Right ventricle myocardium inferior (tissue), 1 donor: ENCODE measurements at places on chromosomes 11 and 22.
A peak's percentile ranks its signal among the peaks of the same experiment; 100 is the strongest.

DNA sequence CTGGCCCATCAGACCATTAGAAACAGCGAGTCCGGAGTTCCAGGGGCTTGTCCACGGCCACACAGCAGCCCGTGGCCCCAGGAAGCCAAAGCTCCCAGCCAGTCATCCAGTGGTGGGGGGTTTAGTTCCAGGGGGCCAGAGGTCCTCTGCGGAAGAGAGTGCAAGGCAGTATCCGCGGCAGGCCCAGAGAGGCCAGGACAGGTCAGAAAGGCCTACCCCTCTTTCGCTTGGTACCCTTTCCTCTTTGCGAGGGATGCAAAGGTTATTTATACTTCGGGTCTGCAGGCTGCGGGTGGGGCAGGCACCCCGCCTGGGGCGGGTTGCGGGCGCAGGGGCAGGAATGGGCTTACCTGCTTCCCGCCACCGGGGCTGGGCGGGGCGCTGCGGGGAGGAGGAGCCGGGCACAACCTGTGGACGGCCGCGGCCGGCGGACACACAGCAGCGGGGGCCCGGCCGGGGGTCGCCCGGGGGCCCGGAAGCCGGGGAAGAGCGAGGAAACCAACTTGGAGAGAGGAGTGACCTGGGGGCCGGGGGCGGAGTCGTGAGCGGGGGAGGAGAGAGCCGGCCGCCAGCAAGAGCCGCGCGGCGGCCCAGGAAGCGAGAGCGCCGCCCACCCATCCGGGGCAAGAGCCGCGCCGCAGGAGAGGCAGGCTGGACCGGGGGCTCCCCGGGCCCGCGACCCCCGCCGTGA, at the start of gene SH3BP1:
SH3BP1 (plus strand) TSS at position 600 of the 691 bp plus-strand sequence. CDS start 119 bp downstream, outside the sequence.
- peak; percentile 77 for DNase-seq

DNA sequence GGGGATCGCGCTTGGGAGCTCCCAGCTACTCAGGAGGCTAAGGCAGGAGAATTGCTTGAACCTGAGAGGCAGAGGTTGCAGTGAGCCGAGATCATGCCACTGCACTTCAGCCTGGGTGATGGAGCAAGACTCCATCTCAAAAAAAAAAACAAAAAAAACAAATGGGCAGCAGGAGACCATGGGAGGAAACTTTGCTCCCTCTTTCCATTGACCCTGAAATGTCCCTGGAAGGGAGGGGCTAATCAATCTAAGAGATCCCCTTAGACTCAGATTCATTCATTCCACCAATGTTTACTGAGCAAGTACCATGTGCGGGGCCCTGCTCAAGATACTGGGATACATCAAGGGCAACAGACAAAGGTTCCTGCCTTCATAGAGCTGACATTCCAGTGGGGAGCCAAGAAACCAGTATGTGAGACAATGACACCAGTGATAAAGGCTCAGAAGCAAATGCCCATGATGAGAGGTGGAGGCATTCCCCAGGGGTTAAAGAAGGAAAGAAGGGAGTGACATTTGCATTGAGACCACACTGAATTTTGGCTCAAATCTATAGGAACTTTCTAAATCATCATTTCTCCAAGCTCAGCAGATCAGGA, 37.7 kb upstream of the TFIP11 start:
- DNase-seq: no peak

- peak; percentile 65 for DNase-seq
Measured at GRCh38 chr11:68044145-68044813, 5.5 kb downstream of the TCIRG1 start.

DNA sequence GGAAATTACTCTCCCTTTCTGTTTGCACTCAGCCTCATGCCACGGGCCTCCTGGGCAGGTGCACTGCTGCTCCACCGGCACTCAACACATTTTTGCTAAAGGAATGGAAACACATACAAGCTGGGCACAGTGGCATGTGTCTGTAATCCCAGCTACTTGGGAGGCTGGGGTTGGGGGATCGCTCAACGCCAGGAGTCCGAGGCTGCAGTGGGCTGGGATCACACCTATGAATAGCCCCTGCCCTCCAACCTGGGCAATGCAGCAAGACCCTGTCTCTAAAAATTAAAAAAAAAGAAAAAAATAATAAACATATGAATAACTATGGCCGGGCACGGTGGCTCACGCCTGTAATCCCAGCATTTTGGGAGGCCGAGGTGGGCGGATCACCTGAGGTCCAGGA, 30.6 kb downstream of the RRP7A start:
- DNase-seq: no peak

GRCh38 chr11:112518371-112518770, 257.7 kb upstream of the PLET1 start:
- no peak for DNase-seq

DNA sequence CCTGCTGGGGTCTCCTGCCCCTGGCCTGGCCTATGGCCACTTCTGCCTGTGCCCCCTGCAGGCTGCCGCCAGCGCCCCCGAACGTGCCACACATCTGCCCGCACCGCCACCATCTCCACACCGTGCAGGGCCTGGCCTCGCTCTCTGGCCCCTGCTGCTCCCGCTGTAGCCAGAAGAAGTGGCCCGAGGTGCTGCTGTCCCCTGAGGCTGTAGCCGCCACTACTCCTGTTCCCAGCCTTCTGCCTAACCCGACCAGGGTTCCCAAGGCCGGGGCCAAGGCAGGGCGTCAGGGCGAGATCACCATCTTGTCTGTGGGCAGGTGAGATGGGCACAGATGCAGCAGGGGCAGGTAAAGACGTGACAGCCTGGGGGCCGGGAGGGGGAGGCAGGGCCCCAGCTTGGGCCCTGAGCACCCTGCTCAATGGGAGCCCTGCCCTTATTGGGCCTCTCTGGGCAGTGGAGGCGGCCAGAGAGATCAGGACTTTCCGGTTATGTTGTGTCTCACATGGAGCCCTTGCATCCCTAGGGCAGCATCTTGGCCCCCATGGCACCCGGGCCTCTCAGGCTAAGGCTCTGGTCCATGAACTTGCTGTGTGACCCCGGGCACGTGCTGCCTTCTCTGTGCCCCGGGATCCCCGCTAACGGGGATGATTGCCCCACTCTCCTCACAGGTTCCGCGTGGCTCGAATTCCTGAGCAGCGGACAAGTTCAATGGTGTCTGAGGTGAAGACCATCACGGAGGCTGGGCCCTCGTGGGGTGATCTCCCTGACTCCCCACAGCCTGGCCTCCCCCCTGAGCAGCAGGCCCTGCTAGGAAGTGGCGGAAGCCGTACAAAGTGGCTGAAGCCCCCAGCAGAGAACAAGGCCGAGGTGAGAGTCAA, 18.5 kb downstream of the RELT start:
- DNase-seq: no peak
